ENCODE measurements at places on chromosomes 1 and 21.

DNA sequence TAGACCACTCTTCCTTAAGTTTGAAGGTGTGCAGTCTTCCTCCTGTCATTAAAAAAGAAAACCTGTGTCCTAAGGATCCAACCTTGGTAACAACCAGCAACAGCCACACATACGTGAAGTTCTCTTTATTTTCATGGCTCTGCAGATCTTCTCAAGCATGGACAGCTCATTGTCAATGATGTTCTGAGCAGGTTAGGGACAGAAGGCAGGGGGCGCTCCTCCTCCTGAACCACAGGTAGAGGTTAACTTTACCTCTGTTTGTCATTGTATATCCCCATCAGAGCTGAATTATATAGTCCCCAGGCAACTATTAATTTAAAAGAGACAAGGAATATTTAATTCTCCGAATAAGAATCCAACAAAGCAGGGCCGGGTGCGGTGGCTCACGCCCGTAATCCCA lies 52.5 kb upstream of the CR2 start:
- no peak for DNase-seq

- no peak for DNase-seq
These were observed 571 bp upstream of the CAPN9 start for GRCh38 chr1:230746617-230747016.

GRCh38 chr1:244173769-244174168 lies 122.7 kb downstream of the ZBTB18 start:
- no peak for DNase-seq

- DNase-seq = peak; percentile 64
These were observed 71.8 kb downstream of the CD58 start for GRCh38 chr1:116498789-116499628.

- DNase-seq = no peak
These were observed 593.4 kb downstream of the PLPP3 start for GRCh38 chr1:55986003-55986402.

- DNase-seq = no peak
These were observed 27.8 kb upstream of the FMOD start for GRCh38 chr1:203378556-203379245.

- no peak for DNase-seq
These were observed 52.8 kb downstream of the SLC44A3 start for GRCh38 chr1:94872771-94873495.

DNA sequence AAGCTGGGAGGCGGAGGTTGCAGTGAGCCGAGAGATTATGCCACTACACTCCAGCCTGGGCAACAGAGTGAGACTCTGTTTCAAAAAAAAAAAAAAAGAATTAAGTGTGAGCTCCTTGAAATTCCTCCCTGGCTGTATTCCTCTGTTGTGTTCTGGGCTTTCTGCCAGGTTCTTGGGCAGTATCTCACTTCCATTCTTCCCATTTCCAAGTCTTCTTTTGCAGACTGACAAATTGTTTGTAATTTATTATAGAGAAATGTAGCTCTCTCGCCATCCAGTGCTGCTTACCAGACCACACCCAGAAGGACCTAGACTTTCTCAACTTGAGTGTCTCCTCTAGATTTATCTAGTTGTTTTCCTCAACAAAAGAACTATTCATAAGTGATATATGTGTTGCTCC lies 105.0 kb upstream of the ADGRL2 start:
- DNase-seq = no peak

- DNase-seq = no peak
These were observed 54.2 kb downstream of the IFI44 start for GRCh38 chr1:78703806-78704205.

DNA sequence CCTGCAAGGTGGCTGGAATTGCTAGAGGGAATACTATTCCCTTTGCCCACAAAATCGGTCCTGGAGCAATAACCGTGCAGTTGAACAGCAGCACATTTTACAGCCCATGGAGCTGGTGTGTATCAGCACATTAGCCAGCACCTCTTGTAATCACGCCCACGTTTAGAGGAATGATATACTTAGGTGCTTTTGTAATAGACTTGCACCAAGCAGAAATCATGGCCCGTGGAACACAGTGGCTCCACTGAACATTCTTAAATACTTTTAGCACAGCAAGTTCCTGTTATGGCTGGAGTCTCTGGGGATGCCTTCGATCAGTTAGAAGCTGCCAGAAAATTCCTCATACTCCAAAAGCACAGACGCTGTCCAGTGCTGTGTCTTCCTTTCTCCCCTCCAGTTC lies 218.1 kb upstream of the FAM78B start:
- no peak for DNase-seq

- DNase-seq = no peak
These were observed 143.3 kb upstream of the GJB5 start for GRCh38 chr1:34611571-34611970.

DNA sequence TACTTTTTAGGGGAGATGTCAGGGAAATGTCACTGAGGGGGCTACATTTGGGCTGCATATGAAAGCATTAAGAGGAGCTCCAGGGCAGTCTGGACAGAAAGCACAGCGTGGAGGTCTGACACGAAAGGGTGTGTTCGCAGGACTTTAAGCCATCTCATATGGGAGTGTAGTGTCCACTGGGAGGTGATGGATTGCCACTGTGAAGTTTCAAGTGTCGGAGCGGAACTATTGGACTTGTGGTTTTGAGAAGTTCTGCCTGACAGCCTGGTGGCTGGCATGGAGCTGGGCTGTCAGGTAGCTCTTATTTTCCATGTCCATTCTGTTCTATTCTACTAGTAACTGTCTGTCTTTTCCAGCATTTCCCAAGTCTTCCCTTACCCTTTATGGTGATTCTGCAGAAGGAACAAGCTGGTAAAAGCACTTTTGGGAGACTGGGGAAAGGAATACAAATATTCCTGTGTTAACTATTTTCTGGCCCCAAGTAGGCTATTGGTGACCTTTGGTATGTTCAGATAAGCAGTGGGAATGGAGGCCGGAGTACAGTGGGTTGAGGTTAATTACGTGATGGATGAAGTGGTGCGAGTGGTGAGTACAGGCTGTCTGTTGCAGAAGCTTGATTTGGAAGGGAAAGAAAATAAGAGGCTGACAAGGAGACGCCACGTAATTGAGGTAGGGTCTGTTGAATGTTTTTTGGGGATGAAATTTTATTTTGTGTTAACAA lies 19.3 kb downstream of the B3GALT5 start:
- no peak for DNase-seq

DNA sequence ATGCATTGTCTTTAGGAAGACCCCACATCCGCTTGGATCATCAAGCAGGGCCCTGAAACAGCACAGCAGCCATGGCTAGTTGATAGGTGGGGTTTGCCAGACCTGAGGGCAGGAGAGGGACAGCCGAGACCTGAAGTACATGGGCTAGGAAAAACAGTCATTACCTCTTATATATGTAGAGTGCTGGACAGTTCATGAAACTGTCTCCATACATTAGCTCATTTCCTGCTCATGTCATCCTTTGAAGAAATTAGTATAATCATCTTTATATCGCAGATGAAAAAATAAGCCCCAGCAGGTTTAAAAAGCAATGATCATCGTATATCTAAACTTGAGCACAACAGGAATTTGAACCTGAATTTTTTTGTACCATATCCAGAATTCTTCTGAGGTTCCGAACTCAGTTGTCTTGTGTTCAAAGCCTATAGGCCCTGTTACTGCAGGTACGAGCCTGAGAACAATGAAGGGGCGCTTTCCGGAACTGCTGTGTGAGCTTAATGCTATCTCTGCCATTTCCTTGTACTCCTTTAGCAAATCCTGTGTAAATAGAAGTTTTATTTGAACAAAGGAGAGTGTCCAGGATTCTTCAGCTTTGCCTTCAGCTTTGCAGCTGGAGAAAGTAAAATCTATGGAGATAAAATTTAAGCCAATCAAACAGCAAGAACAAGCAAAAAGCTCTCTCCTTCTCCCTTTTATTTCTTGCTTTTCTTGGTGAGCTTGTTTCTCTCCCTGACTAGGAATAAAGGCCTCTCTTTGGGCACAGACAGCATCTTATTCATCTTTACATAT lies 32.4 kb upstream of the DUSP10 start:
- DNase-seq = no peak

DNA sequence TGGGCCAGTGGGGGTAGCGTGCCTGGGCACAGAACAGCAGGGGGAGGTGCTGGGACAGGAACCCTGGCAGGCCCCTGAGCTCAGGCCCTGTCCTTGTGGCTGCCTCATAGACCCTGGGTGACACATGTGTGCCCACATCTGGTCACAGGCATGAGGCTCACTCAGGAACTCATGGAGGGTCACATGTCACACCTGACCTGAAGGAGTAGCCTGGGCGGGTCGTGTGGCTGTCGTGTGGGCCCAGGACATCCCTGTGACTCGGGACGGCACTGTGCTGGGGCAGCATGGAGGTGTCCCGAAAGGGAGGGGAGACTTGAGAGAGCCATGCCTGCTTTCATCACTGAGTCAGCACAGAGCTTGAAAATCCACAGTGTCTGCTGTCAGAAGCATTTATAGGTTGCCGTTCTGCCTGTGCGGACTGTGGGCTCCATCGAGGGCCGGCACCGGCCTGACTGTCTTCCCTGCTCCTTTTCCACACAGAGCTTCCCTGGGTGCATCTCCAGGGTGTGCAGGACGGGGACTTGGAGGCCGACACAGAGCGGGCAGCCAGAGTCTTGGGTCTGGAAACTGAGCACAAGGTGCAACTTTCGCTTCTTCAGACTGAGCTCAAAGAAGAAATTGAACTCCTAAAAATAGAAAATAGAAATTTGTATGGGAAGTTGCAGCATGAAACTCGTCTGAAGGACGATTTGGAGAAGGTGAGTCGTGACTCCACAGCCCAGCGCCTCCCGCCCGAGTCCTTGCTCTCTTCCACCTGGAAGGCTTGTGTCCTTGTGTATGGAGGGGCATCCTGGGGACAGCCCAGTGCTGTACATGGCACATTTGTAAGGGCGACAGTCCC lies 32.8 kb downstream of the PCNT start:
- DNase-seq = no peak

DNA sequence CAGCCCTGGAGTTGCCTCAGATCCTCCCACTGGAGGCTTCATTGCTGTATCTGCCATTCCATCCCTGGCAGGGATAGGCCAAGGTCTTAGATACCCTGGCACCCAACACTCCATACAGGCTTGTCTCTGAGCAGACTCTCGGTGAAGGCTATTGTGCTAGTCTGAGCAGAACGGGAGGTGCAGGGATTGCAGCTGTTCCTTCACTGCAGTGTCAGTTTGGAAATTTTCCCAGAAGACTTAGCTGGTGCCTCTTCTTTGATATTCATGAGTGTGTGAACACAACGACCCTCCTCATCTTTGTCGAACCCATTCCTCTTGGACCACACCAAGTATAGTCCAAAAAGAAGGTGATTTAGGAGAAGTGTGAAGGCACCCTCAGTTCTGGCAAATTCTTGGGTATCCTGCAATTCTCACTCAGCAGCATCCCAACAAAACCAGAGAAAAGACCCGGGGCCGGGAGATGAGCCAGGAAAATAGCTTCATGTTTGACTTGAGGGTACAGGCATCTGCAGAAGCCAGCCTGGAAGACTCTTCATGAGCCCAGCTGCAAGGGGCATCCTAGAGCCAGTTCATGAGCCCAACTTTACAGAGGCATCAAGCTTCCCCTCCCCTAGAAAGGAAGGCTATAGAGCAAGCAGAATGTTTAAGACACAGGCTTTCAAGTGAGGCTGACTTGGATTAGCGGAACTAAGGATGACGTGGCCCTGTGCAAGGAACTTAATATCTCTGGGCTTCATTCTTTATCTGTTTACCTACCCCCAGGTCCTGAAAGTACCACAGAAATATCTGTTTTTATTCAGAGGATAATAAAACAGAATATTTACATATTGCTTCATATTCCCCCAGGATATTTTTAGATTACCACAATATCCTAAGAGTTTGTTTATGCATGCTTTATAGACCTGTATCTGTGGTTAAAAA lies 38.8 kb upstream of the HAO2 start:
- DNase-seq = no peak

DNA sequence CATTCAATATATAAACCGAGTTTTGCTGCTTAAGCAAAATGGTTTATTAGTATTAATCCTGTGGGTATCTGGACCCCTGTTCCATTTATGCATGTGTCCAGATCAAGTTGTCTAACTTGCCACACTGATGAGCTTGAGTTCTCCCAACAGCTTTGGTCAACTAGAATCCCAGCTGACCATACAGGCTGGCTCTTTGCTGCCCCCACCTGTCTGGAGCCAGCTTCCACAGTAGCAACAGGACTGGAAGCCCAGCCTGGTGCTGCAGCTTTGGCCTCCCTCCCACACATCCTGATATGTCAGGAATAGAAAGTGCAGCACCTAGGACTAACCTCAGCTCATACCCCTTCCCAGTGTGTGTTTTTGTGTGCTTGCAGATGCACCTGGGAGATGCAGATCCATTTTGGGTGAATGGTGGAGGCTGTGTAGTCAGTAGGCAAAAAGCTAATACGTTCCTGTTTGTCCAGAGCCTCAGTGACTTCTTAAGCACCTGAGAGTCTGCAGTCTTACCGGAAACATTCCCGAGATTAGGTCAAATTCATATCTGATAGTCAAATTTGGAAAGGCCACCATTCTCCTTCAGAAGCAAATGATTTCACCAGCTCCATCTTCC lies 40.9 kb upstream of the BEND5 start:
- DNase-seq = peak; percentile 25

GRCh38 chr1:179190861-179191260 lies 38.6 kb downstream of the ABL2 start:
- DNase-seq = no peak

- no peak for DNase-seq
These were observed 31.9 kb downstream of the SLC1A7 start for GRCh38 chr1:53110370-53111072.

GRCh38 chr1:61076728-61077675 lies 5.4 kb upstream of the NFIA start:
- DNase-seq = peak; percentile 98

- DNase-seq = no peak
These were observed 57.4 kb upstream of the RGS18 start for GRCh38 chr1:192100686-192101468.

DNA sequence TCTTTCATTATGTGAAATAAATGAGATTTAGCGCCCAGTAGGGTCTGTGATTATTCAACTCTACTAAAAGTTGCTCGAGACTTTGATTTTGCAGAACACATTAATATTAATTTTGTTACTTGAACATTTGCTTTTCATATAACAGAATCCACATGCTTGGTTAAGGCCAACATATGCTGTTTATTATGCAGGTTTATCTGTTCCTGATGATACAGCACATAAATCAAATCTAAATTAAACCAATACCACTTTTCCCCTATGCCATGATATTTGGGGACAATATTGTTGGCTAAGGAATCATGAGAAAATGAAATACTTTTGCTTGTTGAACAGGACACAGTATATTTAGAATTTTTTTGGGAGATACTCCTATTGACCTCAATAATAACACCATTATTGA lies 291.1 kb downstream of the USP25 start:
- DNase-seq = no peak

- no peak for DNase-seq
These were observed 29.3 kb downstream of the FOXO6 start for GRCh38 chr1:41390573-41390972.

- DNase-seq = no peak
These were observed 8.8 kb upstream of the SSU72 start for GRCh38 chr1:1583347-1584010.

DNA sequence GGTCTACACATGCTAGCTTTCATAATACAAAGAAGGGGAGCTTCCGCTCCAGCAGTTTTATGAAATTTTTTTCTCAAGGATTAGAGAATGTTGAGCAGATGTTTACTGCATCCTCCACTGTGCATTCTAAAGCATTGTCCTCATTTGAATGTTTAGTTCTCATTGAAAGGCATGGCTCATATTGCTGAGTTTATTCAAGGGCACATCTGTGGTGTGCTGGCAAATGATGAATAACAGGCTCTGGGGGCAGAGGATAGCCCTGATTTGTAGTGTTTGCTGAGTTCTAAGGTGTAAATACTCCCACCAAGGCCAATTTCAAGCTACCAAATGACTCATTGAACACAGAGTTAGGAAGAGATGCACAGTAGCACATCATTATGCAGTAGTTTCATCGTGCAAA lies 303.2 kb upstream of the FAM78B start:
- DNase-seq = no peak

Data from NCI-H1105 (cell line).